ENCODE measurements at places on chromosomes 16 and 17.

GRCh38 chr17:63365366-63366240 lies 80.5 kb downstream of the CYB561 start:
- DNase-seq = no peak

DNA sequence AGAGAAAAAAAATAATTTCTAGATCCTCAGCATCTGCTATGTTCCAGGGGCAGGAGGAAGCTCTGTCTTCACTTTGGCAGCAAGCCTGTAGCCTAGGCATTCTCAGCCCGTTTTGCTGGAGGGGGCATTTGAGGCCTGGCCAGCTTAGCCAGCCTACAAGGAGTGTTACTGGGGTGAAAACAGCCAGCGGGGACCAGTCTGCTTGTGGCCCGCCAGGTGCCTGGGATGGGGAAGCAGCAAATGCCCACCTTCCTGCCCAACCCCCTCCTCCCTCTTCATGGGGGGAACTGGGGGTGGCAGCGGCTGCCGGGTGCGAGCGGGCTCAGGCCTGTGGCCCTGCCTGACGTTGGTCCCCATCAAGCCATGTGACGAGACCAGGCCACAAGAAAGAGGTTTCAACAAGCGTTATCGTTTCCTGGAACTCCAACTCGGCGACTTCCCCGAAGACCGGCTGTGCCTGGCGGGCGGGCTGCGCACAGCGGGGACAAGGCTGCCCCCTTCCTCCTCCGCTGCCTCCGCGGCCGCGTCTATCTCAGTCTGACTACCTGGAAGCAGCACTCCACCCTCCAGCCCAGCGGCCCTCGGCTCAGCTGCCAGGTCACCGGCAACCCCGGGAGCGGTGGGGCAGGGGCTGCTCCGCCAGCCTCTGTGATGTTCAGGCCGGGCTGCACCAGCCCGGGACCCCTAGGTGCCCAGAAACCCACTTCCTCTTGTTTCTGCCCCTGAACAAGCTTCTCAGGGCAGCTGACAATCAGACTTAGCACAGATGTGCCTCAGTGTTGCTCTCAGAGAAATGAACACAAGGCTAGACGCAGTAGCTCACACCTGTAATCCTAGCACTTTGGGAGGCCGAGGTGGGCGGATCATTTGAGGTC lies 22.9 kb downstream of the SOCS1 start:
- DNase-seq = no peak

DNA sequence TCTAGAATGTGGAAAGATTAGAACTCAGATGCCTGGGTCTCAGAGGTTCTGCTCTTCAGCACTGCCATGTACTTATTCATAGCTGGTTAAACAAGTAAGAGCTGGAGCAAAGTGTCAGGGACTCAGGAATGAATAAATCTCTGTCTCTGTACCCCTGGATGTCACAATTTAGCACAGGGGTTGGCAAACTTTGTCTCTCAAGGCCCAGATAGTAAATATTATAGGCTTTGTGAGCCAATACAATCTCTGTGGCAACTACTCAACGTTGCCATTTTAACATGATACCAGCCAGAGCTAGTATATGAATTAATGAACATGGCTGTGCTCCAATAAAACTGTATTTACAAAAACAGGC lies 220.3 kb upstream of the MON1B start:
- no peak for DNase-seq

GRCh38 chr16:53576210-53576609 lies 73.2 kb upstream of the AKTIP start:
- DNase-seq = no peak

GRCh38 chr16:8768692-8769091 lies 28.7 kb downstream of the TMEM186 start:
- DNase-seq = no peak

Data from renal pelvis (tissue), 12 donors.